ENCODE measurements at places on chromosomes 13 and 19.

GRCh38 chr19:1855828-1856255, 7.5 kb downstream of the KLF16 start:
- DNase-seq: no peak

- DNase-seq: no peak
These were observed 9.9 kb upstream of the CACTIN start for GRCh38 chr19:3636506-3636905.

- DNase-seq: no peak
These were observed 74.0 kb upstream of the POMP start for GRCh38 chr13:28584873-28585381.

DNA sequence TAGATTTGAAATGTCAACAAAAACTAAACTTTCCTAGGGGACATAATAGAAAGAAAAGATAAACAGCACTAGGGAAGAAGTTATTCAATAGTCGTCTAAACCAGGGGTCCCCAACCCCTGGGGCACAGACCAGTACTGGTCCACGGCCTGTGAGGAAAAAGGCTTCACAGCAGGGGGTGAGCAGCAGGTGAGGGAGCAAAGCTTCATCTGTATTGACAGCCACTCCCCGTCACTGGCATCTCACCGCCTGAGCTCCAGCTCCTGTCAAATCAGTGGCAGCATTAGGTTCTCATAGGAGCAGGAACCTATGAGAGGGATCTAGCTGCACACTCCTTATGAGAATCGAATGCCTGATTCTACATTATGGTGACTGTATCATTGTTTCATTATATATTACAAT, 382.7 kb downstream of the MYO16 start:
- DNase-seq: no peak

DNA sequence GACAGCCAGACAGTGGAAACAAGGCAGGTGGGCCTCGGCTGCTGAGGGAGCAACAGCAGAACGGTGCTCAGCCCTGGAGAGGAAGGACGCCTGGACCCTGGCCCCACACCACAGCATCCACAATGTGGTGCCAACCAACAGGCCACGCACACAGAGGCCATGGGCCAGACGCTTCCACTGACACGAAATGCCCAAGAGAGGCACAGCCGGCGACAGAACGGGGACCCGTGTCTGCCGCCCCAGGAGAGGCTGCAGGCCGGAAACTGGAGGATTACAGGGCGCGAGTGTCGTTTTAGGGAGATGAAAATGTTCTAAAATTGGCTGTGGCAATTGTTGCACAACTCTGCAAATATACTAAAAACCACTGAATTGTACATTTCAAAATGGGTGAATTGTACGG, 69.7 kb downstream of the RASA3 start:
- DNase-seq: no peak

DNA sequence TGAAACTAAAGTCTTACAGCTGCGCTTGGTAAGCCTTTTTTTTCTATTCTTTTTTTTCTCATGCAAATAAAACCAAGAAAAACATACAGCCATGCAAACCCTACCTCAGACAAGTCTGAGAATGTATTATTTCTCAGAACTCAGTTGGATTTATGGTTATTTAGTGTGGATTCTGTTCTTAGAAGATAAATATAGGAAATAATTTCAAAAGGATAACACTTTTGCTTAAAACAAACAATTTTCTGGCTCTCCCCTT, 40.7 kb upstream of the TNFSF11 start:
- DNase-seq: no peak

DNA sequence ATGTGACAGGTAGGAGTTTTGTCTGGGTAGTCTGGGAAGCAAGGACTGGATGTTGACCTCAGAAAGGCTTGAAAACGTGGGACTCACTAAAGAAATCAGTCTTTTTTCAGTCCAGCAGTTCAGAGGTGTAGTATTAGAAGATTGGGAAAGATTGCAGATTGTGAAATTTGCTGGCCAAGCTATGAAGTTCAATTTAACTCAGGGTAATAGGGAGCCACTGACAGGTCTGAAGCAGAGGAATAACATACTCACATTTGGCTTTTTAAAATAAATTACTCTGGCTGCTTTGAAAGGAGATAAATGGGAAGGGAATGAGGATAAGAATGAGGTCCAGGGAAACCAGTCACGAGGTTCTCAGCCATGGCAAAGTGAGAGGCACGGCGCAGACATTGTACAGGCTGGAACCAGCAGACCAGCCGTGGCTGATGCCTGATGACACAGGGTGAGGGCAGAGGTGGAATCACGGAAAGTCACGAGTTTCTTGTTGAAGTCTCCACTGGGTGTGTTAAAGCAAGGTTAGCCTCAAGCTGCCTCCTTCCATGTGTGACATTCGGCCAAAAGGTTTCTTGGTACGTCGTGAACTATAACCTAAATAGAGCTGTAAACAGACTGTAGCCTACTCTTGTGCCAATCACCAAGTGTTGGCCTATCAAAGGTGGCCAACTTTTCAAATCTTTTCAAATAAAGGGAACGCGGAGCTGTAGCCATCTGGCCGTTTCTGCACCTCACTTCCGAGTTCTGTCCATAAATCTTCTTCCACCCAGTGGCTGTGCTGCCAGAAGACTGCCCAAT, 377.6 kb downstream of the IRS2 start:
- no peak for DNase-seq

DNA sequence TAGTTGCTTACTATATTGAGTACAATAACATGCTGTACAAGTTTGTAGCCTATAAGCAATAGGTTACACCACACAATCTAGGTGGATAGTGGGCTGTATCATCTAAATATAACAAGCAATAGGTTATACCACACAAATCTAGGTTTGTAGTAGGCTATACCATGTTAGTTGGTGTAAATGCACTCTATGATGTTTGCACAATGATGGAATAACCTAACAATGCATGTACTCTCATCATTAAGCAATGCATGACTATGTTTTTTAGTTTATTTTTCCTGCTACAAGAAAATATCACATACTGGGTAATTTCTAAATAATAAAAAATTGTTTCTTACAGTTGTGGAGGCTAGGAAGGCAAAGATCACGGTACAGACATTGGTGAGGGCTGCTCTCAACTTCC, 262.5 kb downstream of the SLITRK6 start:
- no peak for DNase-seq

DNA sequence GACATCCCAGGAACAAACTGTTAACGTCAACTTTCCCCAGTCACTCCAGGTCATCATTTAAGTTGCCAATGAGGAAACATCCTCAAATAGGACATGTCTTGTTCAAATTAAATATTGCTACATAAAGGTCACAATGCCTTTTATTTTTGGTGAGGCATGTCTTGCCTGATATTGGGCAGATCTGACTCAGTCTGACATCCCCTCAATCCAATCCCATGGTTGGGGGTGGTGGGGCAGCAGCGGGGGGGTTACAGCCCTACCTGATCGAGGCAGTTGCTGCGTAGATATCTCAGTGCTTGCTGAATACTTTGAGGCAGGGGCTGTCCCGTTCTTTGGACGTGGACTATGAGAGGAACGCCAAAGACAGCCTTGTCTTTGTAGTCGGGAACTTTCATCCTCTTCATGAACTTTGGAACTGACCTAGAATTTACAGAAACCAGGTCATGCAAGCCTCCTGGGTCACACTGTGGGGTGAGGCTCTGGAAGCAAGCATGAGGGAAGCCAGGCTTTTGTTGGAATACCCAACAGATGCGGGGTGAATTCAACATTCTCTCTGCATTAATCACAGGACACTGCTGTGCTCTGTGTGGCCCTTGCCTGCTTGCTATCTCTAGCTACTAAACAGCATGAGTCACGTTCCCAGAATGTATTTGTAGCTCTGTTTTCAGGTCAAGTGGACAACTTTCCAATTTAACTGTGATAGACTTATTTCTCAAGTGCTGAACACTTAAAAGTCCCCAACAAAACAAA, 109.8 kb downstream of the KL start:
- DNase-seq: no peak

DNA sequence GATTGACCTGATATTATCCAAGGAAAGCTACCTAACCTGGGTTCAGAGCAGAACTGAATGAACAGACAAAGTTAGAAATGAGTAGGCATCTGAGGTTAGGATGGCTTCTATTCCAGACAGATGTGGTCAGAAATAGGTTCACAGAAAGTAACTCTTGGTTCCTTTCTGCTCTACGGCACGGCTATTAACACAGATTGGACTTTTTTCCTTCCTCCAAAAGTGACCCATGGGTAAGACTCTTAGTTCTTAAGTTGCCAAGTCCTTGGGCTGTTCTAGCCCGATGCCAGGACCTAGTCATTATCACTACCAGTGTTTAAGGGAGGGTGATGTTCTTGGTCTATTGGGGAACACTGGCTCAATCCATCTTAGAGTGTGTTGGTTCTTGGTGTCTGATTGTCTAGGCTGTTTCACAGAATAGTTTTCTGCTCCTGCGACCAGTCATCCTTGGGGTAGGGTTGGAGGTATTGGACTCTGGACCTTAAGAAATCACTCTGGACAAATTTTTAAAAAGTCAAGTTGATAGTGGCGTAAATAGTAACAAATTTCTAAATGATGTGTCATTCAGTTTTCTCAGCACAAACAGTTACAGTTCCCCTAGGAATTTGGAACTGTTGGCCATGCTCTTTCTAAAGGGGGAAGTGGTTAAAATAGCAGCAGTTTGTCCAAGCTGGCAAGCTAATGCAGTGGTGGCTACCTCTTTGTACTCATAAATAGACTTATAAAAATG, 60.1 kb upstream of the MYCBP2 start:
- DNase-seq: no peak

- no peak for DNase-seq
These were observed 442 bp upstream of the RFC3 start for GRCh38 chr13:33817513-33817900.

DNA sequence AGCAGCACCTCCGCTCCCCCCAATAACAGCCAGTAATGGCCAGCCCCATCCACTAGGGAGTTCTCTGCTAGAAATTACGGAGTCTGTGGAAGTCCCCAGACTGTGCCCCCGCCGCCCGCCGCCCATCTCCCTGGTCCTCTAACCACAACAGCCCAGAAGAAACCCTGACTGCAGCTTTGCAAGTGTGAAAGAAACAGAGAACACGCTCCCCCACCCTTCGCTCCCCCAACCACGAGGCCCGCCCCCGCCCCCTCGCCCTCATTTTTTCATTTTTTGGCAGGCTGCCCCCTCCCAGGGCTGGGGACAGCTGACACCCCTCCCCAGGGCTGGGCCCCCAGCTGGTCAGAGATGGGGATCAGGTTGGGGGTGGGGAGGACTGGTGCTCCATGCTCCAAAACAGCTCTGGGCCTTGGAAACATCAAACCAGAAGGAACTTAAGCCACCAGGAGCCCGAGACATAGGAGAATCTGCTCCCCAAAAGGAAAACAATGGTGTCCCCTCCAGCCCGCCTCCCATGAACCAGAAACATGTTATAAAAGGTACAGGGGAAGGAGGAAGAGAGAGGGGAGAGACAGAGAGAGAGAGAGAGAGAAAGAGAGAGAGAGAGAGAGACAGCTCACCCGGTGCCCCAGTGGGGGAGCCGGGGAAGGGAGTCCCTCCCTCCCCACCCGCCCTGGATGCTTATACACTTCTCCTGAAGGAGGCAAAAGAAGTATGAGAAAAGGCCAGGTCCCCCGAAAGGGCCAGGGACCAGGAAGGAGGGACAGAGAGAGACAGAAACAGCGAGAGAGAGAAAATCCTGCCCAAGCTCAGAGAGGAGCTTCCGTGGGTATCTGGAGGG, 29.8 kb upstream of the ASF1B start:
- DNase-seq: no peak

DNA sequence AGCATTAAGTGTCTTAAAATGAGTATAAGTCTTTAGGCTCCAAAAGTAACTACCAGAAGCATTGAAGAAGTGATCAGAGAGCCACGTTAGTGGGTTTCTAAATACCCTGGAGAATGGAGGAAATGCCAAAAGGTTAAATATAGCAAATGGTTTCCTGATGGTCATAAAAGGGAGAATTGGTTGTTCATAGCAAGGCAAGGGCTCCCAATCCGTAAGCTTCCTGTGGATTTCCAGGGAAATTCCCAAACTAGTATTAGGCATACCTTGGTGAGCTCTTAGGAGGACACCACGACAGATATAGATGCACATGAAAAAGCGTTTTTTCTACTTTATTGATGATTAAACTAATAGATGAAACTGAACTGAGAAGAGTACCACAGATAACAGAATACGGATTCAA, 410.9 kb downstream of the FOXO1 start:
- DNase-seq: no peak

- no peak for DNase-seq
These were observed 28.2 kb downstream of the VSTM1 start for GRCh38 chr19:54035215-54036178.

- DNase-seq: no peak
These were observed 7.9 kb downstream of the HPN start for GRCh38 chr19:35049456-35049855.

DNA sequence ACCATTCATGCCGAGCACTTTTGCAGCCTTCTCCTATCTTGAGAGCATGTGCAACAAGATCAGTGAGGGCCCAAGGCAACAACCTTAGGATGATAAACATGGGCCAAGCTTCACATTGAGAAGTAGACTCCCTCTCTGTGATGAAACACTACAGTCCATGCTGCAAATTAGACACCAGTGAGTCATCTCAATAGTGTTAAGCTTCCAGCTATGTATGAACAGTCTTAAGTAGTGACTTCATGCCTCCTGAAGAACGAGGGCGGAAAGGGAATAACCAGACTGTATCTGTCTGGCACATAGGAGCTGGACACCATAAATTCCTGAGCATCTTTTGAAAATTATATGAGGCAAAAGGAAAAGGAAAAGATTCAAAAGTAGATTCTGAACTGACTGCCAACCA, 309.9 kb upstream of the SLITRK1 start:
- DNase-seq: no peak

DNA sequence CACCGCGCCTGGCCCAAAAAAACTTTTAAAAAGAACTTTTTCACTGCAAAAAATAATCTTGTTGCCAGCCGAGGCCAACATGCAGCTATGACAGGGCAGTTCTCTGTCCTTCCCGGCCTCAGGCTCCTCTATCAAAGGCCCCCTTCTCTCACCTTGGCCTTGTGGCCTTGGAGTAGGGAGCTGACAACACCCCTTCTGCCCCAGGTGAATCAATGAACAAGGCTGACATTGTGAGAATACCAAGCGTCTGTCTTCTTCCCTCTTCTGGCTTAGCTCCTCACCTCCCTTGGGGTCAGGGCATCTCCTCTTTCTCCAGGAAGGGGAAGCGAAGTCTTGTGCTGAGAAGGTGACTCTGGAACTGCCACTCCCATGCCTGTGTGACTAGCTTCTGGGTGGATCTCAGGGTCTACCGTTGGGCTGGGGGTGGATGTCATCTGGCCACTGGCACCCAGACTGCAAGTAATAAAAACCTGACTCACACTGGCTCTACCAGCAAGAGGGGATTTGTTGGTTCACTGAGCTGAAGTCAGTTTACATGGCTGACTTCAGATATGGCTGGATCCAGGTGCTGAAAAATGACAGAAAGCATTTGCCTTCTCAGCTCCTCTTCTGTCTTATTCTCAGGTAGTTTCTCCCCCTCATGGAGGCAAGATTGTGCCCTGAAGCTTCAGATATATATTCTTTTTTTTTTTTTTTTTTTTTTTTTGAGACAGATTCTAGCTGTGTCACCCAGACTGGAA, 6.3 kb downstream of the C19orf38 start:
- DNase-seq: no peak

GRCh38 chr13:39965309-39965708, 309.8 kb downstream of the COG6 start:
- DNase-seq: no peak

Data from stimulated activated CD4-positive, alpha-beta T cell treated with anti-CD3 and anti-CD28 coated beads, Interleukin-4, amount 100 ng/mL, for 1 hour (primary cell).